ENCODE measurements at places on chromosomes 5 and 9. TPM values are rescaled to one million over a fixed set of nuclear protein-coding genes. Genes with fewer than 3 reads are reported as not detected.

The ACOT12 gene
- total RNA-seq, result not detected

The FCN1 gene
- not detected for total RNA-seq

The OTP gene
- total RNA-seq, result not detected

The KIF2A gene
- total RNA-seq, result 69.3 TPM

The SEMA5A gene
- total RNA-seq, result 4.3 TPM

The IARS1 gene
- 170 TPM for total RNA-seq

The C5orf63 gene
- 9.1 TPM for total RNA-seq

The SERF1A gene
- total RNA-seq, result 22.3 TPM

The ADGRD2 gene
- total RNA-seq, result not detected

The CARD9 gene
- total RNA-seq, result 1.6 TPM

The TLX3 gene
- total RNA-seq, result not detected

The FSD1L gene
- total RNA-seq, result 29.5 TPM

The TAS2R1 gene
- total RNA-seq, result 0.22 TPM

The SOHLH1 gene
- total RNA-seq, result not detected

The SNX30 gene
- 12.9 TPM for total RNA-seq

The PCDHB7 gene
- total RNA-seq, result 1.1 TPM

The KIF27 gene
- total RNA-seq, result 24.6 TPM

The MEGF9 gene
- total RNA-seq, result 23.4 TPM

The DEPDC1B gene
- total RNA-seq, result 38.5 TPM

The MAT2B gene
- 64.4 TPM for total RNA-seq

The ARL14EPL gene
- not detected for total RNA-seq

The PCDHB4 gene
- total RNA-seq, result 4.4 TPM

The CLIC3 gene
- 0.64 TPM for total RNA-seq

The KIF4B gene
- not detected for total RNA-seq

The PCDHB15 gene
- total RNA-seq, result 8.3 TPM
